ENCODE measurements at places on chromosomes 6 and 20.

GRCh38 chr6:37867756-37868446 is 48.4 kb downstream of the ZFAND3 start:
- DNase-seq, result no peak

DNA sequence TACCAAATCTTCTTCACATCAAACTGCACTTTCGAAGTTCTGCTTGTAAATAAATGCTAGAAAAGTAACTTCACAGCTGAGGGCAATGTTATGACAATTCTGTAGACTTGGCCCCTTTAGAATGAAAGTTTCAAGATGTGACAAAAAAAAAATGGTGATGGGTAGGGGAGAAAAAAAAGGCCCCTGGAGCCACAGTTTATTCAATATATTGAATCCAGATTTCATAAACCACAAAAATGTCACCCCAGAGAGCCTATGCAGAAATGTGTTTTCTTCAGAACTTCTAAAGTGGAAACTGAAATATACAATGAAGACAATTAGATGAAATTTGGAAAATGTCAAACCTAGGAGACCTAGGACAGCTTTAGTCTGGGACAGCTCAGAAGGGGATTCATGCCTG is 143.1 kb downstream of the EDN3 start:
- no peak for DNase-seq

- no peak for DNase-seq
Observed at GRCh38 chr6:75102301-75102700, 103.6 kb downstream of the COL12A1 start.

DNA sequence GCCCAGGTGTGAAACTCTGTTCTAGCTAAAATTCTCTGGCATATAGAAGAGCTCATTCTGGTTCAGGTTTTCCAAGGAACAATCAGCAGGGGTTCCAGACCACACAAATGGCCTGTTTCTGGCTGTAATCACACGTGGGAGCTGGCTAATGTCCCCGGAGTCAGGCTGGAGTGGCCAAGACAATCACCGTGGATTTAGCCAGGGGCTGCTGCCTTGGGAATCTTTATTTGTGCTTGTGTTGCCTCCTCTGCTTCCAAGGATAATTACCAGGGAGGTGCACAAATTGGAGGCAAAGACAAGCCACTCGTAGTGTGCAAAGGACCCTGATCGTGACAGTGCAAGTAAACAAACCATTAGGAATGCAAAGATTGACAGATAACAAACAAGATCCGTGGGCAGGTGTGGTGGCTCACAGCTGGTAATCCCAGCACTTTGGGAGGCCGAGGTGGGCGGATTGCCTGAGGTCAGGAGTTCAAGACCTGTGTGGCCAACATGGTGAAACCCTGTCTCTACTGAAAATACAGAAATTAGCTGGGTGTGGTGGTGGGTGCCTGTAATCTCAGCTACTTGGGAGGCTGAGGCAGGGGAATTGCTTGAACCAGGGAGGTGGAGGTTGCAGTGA is 77.3 kb downstream of the KCNB1 start:
- DNase-seq, result no peak

- no peak for DNase-seq
Observed at GRCh38 chr6:111282515-111282914, 195.2 kb downstream of the SLC16A10 start.

DNA sequence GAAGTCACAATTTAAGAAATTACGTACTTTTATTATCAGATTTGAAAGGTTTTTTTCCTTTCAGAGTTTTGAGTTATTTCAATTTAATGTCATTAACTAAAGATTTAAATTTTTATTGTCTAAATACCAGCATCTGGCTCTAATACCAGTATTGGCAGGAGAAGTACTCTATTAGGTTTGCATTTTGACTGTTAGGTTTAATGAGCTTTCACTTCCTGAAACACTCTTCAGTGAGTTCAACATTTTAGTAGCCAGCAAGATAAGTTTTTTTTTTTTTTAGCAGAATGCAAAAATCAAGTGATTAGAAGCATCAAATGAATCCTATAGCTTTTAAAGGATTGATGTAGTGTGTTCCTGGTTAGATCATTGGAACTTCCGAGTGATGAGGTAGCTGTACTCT is 34.0 kb upstream of the SCGN start:
- DNase-seq, result no peak

- DNase-seq, result no peak
Observed at GRCh38 chr20:54061101-54061881, 9.1 kb downstream of the BCAS1 start.

DNA sequence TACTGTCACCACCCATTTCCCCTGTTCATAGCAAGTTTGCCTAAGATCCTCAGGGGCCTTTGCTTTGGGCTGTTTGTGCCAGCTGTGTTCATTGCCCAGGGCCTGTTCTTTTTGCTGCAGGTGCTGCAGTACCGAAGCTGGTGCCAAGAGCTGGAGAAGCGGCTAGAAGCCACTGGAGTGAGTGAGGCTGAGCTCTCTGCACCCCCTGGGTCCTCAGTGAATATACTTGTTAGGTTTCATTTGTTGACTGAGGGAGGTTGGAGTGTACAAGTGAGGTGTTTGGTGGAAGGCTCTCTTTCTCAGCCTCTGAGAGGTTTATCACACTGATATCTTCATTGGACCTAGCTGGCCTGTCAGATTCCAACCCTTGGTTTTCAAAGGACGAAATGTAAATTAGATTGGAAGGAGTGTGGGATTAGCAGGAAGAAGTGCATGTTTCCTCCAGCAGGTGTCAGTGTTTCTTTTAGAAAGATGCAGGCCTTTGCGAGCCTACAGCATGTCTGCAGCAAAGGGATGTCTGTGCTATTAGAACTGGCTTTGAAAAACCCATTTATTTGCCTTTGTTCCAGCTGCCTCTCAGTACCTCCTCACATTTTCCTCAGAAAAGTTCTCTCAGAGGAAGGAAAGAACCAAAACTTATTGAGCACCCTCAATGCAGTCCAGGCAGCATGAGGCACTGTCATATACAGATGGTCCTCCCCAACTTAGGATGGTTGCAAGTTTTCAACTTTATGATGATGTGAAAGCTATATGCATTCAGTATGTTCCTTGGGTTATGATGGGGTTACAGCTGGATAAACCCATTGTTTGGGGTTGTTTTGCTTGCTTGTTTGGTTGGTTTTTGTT is 8.3 kb downstream of the CEP250 start:
- DNase-seq, result peak; percentile 67

- DNase-seq, result no peak
Observed at GRCh38 chr20:62566266-62566665, 76.0 kb upstream of the SLCO4A1 start.

- no peak for DNase-seq
Observed at GRCh38 chr6:162443101-162443500, 284.5 kb downstream of the PRKN start.

DNA sequence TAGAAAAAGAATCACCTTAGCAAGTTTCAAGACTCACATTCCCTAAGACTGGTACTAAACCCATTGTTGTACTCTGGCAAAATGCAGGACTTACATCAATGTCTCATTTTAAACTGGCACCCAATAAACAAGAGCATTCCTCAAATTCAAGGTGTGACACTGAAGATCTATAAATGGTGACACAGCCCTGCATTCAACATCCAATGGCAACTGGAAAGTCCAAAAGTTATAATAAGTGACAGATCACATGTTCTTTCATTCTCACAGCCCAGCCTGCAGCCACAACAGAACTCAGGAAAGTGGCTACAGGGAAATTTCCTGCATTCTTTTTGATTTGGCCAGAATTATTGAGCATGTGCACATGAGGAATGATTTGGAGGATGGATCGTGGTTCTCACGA is 57.5 kb downstream of the MBOAT1 start:
- no peak for DNase-seq

DNA sequence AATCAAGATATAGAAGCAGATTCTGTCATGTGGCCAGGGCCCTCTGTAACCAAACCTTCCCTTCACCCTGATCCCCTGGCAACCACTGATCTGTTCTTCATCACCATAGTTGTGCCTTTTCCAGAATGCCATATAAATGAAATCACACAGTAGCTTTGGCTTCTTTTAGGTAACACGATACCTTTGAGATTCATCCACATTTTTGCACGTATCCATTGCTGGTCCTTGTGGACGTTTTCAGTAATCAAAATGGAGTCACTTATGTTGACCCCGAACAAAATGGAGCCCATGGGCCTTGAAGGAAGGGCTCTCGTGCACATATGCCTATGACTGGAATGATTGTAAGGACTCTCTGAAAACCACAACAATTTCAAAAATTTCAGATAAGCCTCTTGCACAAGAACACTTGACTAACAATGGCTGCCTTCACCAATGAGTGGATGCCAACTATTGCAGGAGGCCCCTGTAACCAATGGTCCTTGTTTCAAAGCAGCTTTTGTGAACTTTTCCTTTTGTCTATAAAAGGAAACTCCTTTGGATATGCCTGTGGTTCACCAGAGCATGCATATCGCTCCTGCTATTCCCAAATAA is 84.3 kb upstream of the RALY start:
- DNase-seq, result no peak

GRCh38 chr6:7431674-7432390 is 42.2 kb downstream of the RIOK1 start:
- no peak for DNase-seq

GRCh38 chr6:161100072-161100471 is 108.5 kb downstream of the MAP3K4 start:
- no peak for DNase-seq

DNA sequence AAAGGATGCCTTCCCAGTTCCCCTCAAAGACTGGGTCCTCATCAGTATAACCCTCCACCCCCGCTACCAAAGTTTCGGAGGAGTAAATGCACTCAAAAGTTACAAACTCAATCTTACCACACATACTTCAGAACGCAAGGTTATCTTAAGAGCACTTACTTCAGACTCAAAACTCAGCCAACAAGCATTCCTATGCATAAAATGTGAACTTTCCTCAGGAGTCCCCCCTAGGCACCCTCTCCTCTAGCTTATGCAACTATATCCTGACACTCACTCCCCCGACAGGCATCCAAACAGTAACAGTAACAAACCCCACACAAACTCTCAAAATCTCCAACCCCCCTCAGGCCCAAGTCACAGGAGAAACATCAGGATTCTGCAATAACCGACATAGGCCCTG is 11.1 kb upstream of the ADTRP start:
- no peak for DNase-seq

DNA sequence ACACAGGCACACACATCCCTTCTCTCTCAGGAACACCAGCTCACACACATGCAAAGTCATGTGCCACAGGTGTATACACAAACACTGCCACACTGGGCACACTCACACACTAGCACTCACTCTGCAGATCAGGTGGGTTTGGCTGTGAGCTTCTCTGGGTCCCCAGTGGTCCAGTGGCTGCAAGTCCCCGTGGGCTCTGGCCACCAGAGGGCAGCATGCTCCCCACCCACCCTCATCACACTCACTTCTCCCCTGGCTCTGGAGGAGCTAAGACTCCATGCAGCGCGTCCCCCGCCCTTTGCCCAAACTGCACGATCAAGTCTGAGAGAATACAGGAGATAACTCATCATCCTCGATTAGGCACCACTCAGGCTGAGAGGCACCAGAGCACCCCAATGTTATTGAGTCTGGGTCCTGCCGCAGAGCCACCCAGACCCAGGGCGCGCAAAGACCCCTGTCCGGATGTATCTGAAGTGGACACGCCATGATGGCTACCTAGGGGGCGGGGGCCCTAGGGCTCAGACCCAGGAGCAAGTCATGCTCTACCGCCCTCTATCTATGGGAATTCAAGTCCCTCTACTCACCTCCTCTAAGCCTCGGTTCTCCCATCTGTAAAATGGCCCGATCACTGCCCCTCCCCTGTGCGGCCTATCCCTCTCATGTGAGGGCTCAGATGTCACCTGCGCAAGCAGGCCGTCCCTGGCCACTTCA is 90.5 kb downstream of the GRM4 start:
- peak; percentile 84 for DNase-seq

- DNase-seq, result no peak
Observed at GRCh38 chr6:62714112-62714511, 428.1 kb upstream of the KHDRBS2 start.

DNA sequence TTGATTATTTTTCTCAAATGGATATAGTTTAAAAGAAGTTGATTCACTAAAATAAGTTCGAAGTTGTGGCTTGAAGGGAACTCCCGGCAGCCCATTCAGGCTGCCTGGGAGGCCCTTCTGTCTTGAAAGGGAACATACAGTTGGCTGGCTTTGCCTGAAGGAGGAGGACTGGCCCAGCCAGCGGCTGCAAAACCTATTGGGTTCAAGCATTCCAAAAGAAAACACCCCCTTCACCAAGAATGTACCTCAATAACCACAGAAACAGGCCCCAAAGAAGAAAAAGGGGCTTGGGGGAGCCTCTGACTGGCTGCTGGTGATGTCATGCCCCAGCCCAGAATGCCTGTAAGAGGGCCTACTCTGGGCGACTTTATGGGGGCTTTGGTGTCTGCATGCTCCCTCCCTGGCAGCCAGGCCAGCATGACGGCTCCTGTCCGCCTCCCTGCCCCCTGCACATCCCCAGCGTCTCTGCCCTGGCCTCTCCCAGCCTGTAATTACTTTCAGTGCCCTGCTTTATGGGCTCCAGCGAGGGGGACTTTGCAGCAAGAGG is 36.5 kb downstream of the MAFB start:
- DNase-seq, result no peak

- no peak for DNase-seq
Observed at GRCh38 chr6:33050014-33050810, 23.2 kb downstream of the HLA-DPA1 start.

- no peak for DNase-seq
Observed at GRCh38 chr6:4613795-4614194, 162.4 kb upstream of the CDYL start.

- DNase-seq, result no peak
Observed at GRCh38 chr6:113328886-113329381, 528.2 kb upstream of the MARCKS start.

DNA sequence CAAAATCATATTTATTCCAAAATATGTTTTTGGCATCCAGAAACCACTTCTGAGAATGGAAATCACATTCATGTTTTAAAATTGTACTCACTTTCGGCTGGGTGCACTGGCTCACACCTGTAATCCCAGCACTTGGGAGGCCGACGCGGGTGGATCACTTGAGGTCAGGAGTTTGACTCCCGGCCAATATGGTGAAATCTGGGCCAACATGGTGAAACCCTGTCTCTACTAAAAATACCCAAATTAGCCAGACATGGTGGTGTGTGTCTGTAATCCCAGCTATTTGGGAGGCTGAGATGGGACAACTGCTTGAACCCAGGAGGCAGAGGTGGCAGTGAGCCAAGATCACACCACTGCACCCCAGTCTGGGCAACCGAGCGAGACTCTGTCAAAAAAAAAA is 580.7 kb downstream of the MAFB start:
- DNase-seq, result no peak

GRCh38 chr6:25295651-25296050 is 16.5 kb downstream of the CARMIL1 start:
- DNase-seq, result no peak

GRCh38 chr20:51811042-51811355 is 8.7 kb upstream of the SALL4 start:
- DNase-seq, result no peak

DNA sequence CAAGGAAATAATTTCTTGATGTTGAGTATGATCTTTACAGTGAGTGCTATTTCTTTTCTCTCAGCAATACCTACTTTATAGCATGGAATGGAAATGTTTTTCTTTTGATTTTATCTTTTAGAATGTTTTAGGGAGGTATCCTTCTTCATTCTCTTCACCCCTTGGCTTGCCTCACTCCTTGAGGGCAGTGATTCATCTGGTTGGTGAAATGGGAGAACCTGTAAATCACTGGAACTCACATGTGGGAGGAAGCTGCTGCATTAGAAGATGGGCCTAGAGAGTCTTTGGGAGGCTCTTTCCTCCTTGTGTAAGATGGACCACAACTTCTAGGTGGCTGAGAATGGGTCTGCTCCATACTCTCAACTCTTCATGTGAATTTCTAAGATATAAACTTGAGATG is 244.8 kb upstream of the SYNCRIP start:
- no peak for DNase-seq
